Activated T-helper 1 cell treated with anti-CD3 and anti-CD28 coated beads, Interleukin-12 subunit alpha, Interleukin-12 subunit beta, Interleukin-2, Interleukin-4 antibody, amounts not matched to agents 30 ng/mL and 10 ng/mL and 1 ng/mL, durations not matched to agents 14 hours and 24 hours and 36 hours (primary cell): ENCODE measurements at places on chromosomes 2 and 18.
A peak's percentile ranks its signal among the peaks of the same experiment; 100 is the strongest.

DNA sequence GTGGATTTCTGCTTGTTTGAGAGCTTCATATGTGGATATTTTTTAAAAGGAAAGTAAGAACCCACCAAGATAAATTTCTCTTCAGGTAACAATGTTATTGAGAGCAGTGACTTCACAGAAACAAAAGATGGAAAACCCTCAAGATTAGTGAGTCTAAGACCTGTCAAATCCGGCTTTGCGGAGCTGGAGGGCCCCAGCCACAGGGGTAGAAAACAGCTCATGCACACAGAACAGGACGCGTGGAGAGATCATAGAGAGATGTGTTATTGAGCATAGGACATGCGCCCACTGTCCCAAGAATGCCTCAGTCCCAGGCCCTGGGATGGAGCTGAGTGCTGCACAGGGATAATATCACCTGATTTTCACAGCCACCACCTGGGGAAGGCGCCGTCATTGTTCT is 21.3 kb downstream of the EDAR start:
- H3K4me1 ChIP-seq, result peaks cover 31% of the 10 kb centered on the region
- no peak for DNase-seq
- no peak overlapping the region for H3K4me3 ChIP-seq

DNA sequence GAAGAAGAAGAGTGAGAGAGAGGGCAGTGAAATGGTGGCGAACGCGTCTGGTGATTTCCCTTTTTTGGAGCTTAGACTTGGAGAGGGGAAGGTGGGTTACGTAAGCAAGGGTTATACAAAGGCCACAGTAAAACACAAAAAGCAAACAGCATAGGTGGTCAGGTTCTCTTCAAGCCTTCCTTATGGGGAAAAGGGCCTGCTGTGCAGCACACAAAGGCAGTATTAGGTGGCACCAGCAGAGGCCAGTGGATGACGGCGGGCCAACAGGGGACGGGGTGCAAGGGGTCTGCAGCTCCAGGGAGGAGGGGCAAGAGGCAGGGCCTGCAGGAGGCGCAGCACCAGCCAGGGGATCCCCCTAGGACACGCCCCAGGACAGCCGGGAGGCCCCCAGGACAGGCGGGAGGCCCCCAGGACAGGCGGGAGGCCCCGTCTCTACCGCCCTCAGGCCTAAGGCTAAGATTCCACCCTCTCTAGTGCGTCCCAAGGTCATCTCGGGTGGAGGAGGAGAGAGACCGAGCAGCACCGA is 32.6 kb upstream of the NPC1 start:
- H3K36me3 ChIP-seq, result no peaks in the 10 kb centered on the region
- peaks cover 53% of the 10 kb centered on the region for H3K27me3 ChIP-seq
- peak overlapping the region; percentile 47 for H3K4me3 ChIP-seq
- H3K27ac ChIP-seq, result no peak overlapping the region
- no peak for DNase-seq

DNA sequence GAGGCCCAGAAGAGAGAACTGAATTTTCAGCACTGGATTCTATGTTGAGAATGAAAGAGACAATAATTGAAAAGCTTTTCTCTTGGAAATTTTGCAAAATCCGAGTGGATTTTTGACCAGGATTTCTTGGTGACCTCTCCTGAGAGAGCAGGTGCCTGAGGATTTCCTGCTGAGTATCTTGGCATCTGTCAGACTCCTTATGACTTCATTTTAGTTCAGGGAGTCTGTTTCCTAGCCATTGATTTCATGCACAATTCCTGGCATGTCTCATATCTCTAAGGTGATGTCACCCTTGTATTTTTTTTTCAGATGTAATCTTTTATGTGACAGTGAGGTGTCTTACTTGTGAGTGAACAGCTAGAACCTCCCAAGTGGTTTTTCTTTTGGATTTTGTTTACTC is 195.9 kb downstream of the NEDD4L start:
- H3K4me1 ChIP-seq, result no peaks in the 10 kb centered on the region
- no peak overlapping the region for H3K4me3 ChIP-seq
- no peaks in the 10 kb centered on the region for H3K36me3 ChIP-seq
- H3K27me3 ChIP-seq, result no peaks in the 10 kb centered on the region
- no peak for DNase-seq
- no peak overlapping the region for H3K27ac ChIP-seq

DNA sequence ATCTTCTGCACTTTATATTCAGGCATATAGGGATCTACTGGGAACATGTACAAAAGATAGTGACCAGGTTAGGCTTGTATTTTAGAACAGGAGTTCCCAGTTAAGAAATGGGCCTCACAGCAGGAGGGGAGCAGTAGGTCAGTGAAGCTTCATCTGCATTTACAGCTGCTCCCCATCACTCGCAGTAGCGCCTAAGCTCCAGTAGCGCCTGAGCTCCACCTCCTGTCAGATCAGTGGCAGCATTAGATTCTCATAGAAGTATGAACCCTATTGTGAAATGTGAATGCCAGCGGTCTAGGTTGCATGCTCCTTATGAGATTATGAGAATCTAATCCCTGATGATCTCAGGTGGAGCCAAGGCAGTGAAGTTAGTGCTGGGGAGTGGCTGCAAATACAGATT is 224.4 kb upstream of the CYRIA start:
- H3K27ac ChIP-seq, result no peak overlapping the region
- H3K4me3 ChIP-seq, result no peak overlapping the region
- H3K4me1 ChIP-seq, result no peaks in the 10 kb centered on the region
- no peaks in the 10 kb centered on the region for H3K36me3 ChIP-seq

DNA sequence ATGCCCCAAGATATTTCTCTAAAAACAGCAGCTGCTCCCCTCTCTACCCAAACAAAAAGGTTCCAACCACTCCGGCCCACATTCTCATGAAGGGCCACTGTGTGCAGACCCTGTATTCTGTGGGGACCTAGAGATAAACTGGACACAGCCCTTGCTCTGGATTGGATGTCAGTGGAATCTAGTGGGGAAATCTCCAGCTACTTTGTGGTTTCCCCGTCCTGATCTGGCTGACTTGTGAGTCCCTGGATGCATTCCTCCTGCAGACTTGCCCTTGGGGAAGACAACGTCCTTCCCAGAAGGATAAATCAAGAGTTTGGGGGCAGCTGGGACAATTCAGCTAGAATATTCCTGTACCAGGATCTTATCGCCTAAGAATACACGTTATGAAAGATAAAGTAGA is 151.1 kb downstream of the FSHR start:
- H3K27me3 ChIP-seq, result no peaks in the 10 kb centered on the region
- H3K4me3 ChIP-seq, result no peak overlapping the region
- H3K27ac ChIP-seq, result no peak overlapping the region
- H3K4me1 ChIP-seq, result no peaks in the 10 kb centered on the region
- H3K36me3 ChIP-seq, result no peaks in the 10 kb centered on the region
